ENCODE measurements at places on chromosomes 6 and 20. TPM values are rescaled to one million over a fixed set of nuclear protein-coding genes. Genes with fewer than 3 reads are reported as not detected.

DNA sequence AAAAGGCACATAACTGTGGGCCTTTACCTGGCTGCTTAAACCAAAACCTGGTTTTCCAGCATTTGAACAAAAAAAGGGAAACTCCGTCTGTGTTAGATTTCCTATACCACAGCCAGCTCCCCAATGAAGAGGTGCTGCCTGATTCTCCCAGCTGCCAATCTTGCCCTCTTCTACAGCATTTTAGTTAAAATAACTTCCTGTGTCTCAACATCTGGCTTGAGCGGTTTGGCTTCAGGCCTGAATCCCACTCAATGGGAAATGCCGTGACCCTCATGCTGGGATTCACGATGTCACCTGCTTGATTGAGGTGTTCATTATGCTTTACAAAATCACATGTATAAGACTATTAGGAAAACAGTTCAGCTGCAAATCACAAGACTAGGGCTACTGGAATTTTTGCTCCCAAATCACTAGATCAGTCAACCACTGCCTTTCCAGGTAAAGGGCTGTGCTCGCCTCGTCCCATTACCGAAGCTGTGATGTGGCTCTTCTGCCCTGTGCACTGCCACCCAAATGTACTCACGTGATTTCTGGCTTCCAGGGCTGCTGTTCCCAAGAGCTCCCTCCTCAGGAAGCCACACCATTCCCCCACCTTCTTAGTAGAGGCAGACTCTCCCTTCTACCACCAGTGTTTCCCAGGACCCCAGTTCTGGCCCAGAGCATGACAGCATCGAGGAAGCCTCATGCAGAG lies 94.6 kb downstream of the PSMG4 start:
- DNase-seq = no peak

DNA sequence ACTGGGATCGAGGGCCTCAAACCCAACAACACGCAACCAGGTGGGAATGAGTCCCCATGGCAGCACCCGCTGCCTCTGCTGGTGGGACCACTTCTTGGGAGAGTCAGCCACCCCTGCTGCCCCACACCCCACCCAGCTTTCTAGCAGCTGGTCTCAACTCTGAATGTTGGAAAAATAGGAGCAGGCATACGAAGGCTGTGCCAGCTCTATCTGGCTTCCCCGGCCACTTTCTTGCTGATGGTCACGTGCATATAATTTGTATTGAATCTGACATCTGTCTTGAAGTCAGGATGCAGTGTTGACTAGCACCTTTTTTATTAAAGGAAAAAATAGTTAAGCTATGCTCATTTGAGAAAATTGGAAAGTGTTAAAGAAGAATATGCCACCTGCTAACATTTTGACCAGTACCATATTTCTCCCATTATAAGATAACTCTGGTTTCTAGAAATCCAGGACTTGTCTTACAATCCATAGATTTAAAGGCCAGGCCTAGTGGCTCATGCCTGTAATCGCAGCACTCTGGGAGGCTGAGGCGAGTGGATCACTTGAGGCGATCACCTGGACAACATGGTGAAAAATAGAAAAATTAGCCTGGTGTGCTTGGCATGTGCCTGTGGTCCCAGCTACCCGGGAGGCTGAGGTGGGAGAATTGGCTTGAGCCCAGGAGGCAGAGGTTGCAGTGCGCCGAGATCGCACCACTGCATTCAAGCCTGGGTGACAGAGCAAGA lies 26.9 kb upstream of the MAPRE1 start:
- no peak for DNase-seq

GRCh38 chr6:89454300-89454699 lies 21.3 kb downstream of the ANKRD6 start:
- no peak for DNase-seq

Gene ECT2L
- total RNA-seq = not detected

GRCh38 chr20:23128461-23129125 lies 42.5 kb upstream of the CD93 start:
- DNase-seq = no peak

DNA sequence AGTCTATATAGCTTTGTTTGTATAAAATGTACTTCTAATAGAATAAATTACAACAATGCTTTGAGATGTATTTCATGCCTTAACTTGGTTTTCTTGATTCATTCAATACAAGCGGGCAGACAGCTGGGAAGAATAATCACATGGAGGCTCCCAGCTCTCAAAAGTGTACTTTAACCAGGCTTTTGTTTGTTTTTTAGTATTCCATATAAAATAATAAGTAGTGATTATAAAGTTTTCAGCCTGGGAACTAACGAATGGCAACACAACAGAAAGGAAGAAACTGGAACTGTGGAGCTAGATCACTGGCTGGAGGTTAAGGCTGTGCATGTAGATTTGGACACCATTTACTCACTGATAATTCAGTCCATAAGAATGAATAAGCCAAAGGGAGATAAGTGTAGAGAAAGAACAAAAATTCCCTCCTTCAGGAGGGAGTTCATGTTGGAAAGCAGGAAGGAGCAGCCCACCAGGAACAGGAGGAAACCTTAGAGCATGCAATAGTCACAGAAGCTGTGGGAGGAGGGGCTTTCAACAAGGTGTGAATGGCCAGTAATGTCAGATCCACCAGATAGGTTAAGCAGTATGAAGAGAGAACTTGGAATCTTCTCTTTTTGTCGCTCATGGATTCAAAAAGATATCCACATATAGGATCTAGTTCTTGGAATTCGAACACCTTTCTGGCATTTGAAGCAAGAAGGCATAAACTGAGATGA lies 41.2 kb upstream of the SLC35D3 start:
- DNase-seq = no peak

DNA sequence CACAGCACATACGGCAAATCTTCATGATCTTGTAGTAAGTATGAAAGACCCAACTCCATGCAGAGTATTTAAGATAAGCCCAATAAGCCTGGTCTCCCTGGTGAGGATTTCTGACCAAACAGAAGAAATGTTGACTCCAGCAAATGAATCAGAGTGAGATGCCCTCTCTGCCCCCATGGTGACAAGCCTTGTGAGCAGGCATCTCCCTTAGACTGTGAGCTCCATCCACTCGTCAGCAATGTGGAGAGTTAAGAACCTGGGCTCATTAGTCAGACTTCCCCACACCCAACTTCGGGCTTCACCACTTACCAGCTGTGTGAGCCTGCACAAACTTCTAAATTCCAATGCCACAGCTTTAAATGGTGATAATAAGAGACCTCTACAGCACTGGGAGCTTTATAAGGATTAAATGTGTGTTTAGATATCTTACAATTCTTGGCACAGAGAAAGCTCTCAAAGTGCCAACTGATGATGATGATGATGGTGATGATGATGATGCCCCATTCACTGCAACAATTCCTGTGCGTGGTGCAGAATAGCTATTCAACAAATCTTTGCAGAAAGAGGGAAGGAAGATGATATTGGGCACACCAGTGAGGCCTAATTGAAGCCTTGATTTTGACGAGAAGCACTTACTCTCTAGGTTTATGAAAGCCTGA lies 253.4 kb upstream of the TAB2 start:
- no peak for DNase-seq

DNA sequence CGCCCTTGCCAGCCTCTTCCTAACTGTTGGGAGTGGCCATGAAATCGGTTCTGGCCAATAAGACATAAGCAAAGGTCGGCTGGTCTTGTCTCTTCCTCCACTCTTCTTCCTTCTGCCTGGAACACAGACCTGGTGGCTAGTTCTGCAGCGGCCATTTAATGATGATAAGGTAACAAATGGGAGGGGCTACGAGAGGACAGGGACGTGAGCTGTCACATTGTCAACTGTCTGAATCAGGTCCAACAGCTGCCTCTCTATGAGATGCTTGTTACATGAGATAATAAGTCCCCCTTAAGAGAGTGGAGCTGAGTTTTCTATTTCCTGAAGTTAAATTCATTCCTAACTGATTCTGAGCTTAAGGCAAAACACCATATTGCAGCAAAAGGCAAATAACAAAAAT lies 12.5 kb upstream of the TMEM242 start:
- DNase-seq = no peak

Gene BPIFA1
- total RNA-seq = not detected

DNA sequence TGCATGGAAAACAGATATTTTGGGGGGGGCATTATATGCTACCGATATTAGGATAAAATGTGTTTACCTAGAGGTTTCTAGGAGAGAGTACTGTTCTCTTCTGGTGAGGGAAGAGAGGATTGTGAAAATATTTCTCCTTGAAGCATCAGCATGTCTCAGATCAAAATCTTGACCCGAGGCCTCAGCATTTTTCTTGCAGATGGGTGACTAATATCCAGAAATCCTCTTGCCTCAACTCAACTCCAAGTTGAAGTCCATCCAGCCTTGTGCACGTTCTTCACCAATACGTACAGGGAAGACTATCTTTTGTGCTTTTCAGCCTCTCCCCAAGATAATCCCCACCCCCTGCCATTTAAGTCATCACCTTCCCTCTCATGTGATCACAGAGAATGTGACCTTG lies 59.5 kb downstream of the PRND start:
- DNase-seq = no peak

Gene NKAIN2
- total RNA-seq = not detected

GRCh38 chr6:25060522-25060921 lies 124.8 kb upstream of the RIPOR2 start:
- DNase-seq = no peak

Gene NMBR
- total RNA-seq = not detected

DNA sequence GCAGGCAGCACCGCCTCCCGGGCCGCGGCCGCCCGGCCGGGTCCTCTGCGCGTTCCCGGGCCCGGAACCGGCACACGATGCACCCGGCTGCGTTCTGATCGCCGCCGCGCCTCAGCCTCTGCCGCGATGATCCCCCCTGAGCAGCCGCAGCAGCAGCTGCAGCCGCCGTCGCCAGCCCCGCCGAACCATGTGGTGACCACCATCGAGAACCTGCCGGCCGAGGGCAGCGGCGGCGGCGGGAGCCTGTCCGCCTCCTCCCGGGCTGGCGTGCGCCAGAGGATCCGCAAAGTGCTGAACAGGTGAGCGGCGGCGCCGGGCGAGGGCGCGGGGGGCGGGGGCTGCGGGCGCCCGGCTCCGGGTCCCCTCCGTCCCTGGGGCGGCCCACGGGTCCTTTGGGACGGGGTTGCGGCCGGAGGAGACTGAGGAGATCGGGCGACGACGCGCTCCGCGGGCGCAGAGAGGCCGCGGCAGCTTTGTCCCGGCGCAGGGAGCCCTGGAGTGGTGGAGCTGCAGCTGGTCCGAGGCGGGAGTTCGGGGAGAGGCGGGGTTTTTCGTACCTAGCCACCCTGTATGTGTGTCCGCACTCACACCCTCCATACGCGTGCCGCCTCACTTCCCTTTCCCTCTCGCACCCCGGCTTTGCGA lies 659 bp downstream of the SLC35F1 start:
- no peak for DNase-seq

Gene SLC12A5
- total RNA-seq = not detected

DNA sequence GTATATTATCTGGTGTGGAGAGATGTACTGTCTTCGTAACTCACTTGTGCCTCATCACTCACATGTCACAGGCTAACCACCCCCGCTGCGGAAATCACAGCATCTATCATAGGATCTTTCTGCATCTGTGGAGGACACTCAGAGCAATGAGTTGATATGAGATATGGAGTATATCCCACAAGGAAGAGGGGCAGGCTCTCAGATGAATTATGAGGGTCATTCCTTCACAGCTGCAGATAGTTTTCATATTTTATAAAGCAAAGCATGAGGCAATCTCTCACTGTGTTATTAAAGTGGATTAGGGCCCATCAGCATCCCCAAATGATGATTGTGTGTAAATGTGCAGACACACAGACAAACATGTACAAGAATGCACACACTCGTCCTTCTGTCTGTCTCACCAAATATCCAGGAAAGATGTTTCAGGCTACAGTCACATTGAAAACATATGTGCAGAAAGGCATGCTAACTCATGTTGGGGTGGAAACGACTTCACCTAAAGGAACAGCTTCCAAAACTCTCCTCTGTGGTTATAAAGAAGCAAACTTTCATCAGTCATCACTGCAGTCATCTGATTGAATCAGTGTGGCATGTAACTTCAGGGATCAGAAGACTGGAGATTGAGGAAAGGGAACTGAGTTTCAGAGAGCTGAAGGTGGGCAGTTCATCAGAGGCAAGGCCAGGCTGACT lies 164.7 kb downstream of the FOXC1 start:
- no peak for DNase-seq

Gene HLA-DPB1
- total RNA-seq = 104 TPM

DNA sequence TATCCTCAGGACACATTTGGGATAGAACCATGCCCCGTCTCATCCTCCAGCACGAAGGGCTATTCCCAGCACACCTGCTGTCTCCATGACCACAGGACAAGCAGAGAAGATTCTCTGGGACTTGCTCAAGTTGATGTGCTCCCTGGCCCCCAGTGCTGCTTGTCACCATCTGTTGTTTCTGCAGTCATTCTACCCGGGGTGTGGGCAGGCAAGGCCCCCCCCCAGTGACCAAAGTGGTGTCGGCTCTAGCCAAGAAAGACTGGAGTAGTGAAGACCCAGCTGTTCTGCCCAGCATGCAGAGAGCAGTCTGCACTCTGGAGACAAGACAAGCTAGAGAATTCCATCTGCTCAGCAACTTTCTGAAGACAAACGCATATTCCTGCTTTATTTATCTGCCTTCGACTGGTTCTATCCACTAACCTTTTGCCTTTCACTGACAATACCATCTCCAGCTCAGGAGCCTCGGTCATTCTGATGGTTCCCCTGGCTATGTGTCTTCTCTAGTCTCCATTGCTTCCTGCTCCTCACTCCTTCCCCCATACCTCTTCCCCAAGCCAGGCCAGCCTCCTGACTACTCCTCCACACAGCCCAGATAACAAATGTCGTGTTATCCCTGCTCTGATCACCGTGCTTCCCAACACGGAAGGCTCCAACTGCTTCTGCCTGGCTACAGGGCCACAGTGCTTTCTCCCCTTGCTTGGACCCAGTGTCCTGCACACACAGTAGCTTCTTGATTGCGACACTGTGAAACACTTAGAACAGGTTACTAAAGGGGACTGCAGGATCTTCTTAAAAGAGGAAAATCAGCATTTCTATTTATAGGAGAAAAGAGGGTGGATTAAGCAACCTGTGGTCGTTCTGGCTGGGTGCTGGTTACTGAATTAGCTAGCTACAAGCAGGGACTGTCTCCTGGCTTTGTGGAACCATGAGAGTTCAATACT lies 86.7 kb upstream of the EMILIN3 start:
- DNase-seq = no peak

DNA sequence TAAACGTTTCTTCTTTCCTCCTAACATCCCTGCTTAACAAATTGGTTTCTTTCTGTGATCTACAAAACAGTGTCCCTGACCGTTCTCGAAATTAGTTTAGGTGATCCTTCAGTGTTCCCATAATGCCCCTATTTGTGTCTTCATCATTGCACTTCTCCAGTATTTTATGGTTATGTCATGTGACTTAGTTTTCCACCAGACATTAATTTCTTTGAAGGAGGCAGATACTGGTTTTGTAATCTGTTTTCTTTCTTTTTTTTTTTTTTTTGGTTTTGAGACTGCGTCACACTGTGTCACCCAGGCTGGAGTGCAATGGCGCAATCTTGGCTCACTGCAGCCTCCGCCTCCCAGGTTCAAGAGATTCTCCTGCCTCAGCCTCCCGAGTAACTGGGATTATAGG lies 49.2 kb downstream of the FAM217A start:
- DNase-seq = no peak

GRCh38 chr20:37519508-37520418 lies 1.3 kb upstream of the NNAT start:
- no peak for DNase-seq

Measured in Peyer's patch (tissue), 4 donors.